Activated T-cell treated with anti-CD3 and anti-CD28 coated beads for 1 hour (primary cell): ENCODE measurements at places on chromosomes 5 and 9.

DNA sequence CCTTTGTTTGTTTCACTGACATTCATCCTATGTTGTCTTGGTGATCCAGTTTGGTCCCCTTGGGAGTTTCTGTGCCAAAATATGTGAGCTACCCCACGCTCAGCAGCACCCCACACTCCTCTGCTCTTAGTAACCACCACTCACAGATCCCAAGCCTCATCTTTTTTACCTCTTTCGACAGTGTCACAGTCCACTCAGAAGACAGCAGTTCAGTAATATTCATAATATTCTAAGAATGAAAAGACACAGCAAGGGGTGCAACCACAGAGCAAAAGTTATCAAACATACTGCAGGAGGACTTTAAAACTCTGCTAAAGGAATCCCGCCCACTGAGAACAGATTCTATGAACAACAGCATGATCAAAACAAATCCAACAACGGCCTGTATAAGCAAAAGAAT, 28.2 kb downstream of the RNF130 start:
- no peak for DNase-seq

DNA sequence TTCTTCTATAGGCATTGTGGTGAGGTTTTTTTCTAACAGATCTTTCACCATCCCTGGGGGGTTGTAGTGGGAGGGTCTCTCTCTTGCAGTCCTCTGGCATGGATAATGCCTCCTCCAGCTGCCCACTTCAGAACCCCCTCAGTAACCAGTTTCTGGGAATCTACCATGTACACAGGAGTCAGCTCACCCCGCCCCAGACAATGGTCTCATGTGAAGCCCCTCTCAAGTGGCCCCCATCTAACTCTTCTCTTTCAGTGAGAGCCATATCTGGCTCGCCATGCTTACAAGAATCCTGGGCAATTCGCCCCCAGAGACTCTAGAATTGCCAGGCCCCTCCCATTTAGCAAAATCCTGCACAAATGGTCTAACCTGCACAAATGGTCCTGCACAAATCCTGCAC, 144.4 kb upstream of the FSTL4 start:
- DNase-seq: no peak

- no peak for DNase-seq
Observed at GRCh38 chr5:71582945-71583584, 4.1 kb upstream of the MCCC2 start.

- no peak for DNase-seq
Observed at GRCh38 chr5:171924493-171925122, 81.8 kb downstream of the FBXW11 start.

DNA sequence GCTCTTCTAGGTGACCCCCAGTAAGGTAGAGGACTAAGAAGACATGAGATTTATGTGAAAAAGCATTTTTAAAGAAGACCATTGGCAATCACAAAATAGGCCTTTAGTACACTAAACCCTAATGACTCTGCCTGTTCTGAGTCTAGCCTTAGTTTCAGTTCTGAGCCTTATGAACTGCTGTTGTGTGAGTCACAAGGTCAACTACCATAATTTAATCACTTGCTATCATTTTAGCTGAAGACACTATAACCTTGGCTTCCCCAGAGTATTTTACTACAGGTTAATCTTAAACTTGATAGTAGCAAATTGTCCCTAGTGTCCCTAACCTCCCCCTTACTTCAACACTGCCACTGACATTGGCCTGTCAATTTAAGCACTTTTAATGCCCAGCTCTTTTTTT, 34.4 kb downstream of the APC start:
- no peak for DNase-seq

DNA sequence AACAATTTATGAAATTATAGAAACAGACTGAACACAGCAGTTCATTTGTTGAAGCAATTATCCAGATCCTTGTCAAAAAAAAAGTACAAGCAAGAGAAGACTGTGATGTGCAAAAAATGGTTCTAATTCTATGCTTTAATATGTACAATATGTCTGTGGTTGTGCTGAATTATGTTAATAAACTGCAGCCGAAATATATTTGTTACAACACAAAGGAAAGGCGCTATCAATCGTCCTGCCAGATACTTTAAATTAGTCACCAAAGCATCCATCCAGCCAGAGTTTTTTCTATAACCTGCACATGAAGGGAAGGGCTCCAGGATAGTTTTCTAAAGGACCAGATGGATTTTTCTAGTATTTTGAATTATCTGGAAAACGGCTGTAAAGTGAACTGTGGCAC, 259.5 kb downstream of the BNC2 start:
- no peak for DNase-seq

DNA sequence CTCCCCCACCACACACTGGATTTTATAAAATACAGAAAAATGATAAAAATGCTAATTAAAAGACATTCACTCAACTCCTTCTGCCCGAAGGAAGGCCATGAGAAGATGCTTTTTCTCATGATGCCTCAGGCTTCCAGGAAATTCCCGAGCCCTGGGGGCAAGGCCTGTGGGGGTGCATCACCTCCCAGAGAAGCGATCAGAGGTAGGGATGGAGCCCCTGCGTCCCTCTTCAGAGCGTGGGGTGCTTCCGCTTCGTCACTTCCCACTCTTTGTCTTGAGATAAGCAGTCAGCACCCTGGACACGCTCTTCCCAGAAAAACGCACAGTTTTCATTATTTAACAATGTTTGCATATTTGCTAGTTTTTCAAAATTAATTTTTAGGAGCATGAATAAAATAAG, 33.3 kb upstream of the SH3PXD2B start:
- DNase-seq: no peak

- DNase-seq: no peak
Observed at GRCh38 chr9:126693428-126693944, 79.8 kb downstream of the LMX1B start.

DNA sequence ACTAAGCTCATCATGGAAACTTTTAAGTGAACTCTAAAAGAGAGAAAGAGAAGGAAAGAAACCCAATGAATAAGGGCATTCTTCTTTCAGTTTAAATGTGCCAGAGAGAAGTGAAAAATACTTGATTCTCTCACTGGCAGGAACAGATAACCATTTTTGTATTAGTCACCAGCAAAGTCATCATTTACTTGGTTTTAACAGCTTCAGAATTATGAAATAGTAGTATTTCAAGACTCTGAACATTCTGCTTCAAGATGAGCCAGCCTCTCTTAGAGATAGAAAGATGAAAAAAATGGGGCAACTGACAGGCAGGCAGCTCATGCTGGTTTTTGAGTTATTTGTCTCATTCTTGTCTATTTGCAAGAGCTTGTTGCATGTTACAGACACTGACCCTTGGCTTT, 103.5 kb downstream of the GCNT1 start:
- DNase-seq: no peak

DNA sequence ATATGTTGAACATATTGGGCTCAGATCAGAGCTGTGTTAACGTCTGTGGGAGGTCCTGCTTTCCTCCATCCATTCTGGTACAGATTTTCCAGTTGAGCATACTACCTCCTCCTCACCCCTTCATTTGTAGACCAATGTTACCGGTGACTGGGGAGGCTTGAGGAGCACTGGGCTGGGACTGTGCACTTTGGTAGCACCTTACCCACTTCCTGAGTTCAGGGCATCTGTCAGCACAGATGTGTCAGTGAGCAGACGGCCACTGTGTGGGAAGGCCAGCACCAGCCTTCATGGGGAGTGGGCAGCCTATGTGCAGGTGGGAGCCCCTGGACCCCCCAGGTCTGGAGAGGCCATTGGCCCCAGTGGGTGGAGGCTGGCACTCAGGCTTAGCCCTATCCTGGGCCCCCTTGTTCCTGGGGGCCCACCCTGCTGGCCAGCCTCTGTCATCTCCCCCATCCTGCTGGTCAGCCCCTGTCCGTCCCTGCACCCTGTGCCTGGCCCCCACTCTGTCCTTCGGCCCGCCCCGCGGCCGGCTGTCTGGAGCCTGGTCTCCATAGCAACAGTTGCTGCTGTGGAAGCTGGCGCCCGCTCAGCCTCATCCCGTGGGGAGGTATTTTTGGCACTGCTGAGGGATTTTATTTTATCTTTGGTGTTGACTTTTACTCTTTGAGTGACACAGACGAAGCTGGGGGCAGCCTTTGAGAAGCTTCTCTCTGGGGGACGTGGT, 21.3 kb downstream of the WNK2 start:
- no peak for DNase-seq

DNA sequence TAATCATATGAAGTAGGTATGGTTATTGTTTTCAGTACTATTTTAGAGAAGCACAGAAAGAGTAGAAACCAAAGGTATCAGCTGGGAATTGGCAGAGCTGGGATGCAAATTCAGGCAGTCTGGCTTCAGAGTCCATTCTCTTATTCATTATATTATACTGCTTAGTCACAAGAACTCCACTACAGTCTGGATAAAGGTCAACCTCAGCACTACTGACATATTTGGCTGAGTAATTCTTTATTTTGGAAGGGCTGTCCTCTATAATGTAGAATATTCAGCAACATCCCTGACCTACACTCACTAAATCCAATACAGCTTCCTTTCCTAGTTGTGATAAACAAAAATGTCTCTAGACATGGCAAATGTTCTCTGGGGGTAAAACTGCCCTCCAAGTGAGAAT, 37.6 kb downstream of the PTGER4 start:
- DNase-seq: no peak

- no peak for DNase-seq
Observed at GRCh38 chr9:121654499-121655140, 3.2 kb downstream of the DAB2IP start.

GRCh38 chr5:80509362-80509761, 21.5 kb downstream of the FAM151B start:
- DNase-seq: no peak

DNA sequence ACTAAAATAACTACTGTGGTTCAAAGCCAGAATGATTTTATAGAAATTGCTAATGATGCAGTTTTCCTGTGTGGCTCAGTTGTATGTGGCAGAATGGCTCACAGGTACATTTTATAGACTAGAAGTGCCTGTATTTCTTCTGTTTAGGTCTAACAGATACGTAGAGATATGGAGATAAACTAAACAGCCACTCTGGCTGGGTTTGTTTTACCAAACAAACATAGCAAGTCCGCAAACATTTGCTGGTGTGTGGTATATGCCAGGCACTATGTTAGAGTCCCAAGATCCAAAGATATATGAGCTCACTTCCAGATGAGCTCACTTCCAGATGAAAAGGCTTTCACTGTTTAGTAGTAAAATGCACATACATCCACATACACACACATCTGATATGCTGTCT, 24.4 kb downstream of the ADRB2 start:
- no peak for DNase-seq

- DNase-seq: no peak
Observed at GRCh38 chr9:114844766-114845165, 38.9 kb upstream of the TNFSF15 start.

- DNase-seq: no peak
Observed at GRCh38 chr9:84297162-84297821, 43.3 kb downstream of the SLC28A3 start.

GRCh38 chr9:78539188-78539587, 242.3 kb downstream of the PSAT1 start:
- no peak for DNase-seq

GRCh38 chr5:5609935-5610334, 187.5 kb downstream of the ICE1 start:
- DNase-seq: no peak

GRCh38 chr5:53956196-53956595, 354.2 kb downstream of the ARL15 start:
- DNase-seq: no peak
